Stimulated activated CD4-positive, alpha-beta T cell treated with anti-CD3 and anti-CD28 coated beads, Interleukin-15, amount 100 ng/mL, for 48 hours (primary cell): ENCODE measurements at places on chromosomes 2 and 18.

GRCh38 chr2:76731157-76731556 lies 791.0 kb downstream of the LRRTM4 start:
- no peak for DNase-seq

DNA sequence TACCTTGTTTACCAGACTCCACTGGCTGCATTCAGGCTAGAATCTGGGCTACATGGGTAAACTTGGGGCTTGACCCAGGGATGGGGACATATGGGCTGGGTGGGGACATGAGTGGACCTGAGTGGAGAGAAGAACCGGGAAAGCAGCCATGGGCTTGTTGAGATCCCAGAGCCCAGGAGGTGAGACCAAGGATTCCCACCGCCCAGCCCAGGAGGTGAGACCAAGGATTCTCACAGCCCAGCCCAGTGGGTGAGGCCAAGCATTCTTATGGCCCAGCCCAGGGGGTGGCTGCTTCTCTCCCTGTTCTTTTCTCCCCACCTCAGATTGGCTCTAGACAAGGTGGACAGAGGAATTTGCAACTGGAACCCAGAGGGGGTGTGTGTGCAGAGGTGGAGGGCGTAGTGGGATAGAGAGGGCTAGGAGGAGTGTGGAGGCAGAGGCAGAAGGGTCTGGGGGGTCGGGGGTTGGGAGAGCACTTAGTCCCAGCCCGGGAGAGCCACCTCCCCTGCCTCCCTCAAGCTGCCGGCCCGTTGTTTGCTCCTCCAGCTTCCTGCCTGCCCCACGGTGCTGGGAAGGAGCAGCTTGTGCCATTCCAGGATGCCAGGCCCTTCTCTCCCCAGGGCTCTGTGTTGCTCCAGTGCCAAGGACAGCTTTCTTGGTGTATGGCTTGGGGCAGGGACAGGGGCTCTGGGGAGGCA lies 25.6 kb downstream of the GLI2 start:
- no peak for DNase-seq

DNA sequence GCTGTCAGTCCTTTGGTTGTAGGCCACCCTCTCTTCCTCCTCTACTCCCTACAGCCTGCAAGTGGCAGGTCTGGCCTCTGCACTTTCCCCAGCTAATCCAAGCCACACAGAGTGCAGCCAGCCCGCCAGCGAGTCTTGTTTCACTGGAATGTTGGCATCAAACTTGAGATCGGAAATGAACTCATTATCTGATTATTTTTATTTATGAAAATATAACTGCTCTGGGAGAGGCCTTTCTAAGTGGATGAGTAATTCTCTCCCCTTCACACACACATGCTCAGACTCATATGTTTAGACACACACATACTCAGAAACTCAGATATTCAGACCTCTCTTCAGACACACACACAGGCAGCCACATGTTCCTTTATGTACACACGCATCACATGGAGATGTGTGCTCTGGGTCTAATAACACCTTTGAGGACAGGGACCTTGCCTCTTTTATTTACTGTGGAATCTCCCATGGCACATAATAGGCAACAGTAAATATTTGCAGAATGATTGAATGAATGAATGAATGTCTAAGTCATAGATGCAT lies 151.3 kb downstream of the ZFP36L2 start:
- no peak for DNase-seq

DNA sequence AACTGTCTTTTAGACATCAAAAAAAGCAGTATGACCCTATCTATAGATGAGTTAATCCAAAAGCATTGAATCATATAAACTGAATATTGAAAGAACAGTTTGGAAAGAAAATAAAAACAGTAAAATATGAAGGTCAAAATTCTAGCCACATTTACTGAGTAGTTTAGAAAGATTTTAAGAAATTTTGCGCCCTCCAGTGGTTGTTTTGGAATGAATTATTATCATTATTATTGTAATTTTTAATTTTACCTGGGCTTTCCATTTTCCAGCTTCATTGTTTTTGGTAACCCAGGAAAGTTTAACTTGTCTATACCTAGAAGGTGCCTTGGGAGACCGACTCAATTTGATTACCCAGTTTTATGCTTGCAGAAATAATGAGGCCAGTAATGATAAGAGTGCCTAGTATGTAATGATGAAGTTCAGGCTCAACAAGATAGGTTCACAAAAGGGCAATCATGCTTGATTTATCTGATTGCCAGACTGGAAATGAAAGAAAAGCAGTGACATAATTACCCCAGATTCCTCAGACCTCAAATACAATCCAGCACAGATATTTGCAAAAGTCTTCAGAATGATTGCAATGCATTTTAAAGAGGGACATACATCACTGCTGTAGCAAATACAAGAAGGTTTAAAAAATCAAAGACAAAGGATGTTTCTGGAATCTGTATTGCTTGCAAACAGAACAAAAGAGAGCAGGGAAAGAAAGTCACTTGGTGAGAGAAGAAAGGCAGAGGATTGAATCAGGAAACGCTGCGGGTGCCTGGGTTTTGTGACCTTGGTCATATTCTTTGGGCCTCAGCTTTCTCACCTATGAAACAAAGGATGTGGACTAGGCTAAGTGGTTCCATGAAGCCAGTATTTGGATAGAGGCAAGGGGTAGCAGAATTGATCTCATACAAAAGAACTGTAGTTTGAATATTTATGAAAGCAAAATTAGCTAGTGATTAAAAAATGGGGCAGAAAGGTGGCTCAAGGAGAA lies 153.8 kb downstream of the MAP2 start:
- no peak for DNase-seq

GRCh38 chr2:20304411-20304810 lies 46.2 kb downstream of the PUM2 start:
- no peak for DNase-seq
